ENCODE measurements at places on chromosomes 5 and 9.

DNA sequence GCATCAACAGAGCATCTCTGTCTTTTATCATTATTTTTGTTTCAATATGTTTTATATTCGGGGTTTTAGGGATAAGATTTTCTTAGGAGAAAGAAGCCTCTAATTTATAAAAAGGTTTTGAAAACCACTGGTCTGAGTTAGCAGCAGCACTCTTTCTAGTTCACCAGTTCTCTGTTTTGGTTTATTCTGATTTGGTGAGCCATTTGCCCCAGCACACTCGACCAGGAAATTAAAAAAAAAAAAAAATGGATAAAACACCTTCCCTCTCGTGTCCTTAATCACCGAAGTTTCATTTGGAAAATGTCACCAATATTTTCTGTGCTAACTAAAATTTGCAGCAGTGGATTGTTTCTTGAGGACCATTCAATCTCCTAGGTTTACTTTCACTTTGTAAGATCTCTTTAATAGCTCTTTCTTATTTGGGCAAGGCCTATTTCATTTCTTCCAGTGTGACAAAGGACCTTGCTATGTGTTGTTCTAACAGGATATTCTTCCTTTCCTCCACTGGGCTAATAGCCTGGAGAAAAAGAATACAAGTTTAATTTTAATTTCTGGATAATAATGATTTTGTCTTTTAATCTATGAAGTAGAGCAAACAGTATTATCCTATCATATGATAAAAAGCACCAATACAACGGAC, 57.8 kb upstream of the ANXA1 start:
- DNase-seq = no peak

DNA sequence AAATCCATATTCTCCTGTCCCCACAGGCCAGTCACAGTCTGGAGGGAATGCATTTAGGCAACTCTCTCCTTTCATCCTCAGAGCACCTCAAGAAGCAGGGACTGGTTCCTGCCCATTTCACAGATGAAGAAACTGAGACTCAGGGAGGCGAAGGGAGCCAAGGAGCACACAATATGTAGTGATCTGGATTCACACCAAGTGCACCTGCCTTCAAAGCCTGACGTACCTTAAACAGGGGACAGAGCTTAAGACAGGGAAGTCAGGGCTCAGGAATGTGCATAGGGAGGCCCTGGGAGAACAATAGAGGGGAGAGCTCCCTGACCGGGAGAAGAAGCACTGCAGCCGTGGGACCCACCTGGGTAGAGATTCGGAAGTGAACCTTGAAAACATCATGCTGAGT, 83.0 kb downstream of the GABBR2 start:
- no peak for DNase-seq

- DNase-seq = no peak
Observed at GRCh38 chr9:134895097-134895496, 14.5 kb downstream of the FCN2 start.

- DNase-seq = no peak
Observed at GRCh38 chr9:32503008-32503407, 23.0 kb downstream of the RIGI start.

DNA sequence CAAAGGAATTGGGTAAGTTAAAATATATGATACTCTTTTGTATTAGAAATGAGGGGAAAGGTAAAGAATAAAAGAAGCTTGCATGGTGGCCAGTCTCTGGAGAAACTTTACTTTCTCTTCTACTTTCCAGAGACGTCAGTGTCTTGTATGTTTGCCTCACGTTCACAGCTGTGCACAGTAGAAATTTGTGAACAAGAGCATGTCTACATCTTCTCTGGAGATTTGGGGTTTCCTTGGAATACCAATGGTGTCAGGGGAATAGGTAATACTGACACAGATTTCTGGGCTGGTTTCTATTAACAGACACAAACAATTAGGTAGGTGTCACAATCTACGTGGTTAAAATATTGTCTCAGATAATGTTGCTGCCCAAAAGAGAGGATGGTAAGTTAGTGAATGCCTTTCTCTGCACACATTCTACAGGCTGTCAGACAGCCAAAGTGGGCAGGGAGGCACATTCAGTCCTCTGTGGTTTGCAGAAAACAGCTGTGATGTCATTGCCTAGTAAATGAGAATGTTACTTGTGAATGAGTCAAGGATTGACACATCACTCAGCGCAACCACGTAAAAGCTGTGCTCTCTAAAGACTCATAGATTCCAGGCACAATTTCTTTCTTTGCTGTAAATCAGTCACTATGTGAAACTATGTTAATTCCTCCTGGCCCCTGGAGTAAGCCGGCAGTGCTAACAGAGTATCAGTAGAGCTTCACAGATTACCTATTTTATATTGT, 397.1 kb downstream of the MAN2A1 start:
- DNase-seq = no peak

DNA sequence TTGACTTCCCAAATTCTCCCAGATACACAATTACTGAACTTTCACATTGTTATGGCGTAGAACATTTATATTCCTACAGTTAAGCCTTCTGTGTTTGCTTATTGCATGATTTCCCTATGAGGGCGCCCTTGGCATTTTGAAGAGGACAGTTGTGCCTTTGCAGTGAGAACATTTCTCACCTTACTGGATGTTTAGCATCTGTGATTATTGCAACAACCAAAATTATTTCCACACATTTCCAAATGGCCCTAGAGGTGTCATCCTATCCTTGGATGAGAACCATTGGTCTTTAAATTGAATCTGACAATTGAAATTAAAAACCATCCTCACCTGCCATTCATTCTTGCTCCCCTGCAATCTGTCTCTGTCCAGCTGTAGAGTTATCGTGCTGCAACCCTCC, 104.0 kb downstream of the MAMDC2 start:
- no peak for DNase-seq

DNA sequence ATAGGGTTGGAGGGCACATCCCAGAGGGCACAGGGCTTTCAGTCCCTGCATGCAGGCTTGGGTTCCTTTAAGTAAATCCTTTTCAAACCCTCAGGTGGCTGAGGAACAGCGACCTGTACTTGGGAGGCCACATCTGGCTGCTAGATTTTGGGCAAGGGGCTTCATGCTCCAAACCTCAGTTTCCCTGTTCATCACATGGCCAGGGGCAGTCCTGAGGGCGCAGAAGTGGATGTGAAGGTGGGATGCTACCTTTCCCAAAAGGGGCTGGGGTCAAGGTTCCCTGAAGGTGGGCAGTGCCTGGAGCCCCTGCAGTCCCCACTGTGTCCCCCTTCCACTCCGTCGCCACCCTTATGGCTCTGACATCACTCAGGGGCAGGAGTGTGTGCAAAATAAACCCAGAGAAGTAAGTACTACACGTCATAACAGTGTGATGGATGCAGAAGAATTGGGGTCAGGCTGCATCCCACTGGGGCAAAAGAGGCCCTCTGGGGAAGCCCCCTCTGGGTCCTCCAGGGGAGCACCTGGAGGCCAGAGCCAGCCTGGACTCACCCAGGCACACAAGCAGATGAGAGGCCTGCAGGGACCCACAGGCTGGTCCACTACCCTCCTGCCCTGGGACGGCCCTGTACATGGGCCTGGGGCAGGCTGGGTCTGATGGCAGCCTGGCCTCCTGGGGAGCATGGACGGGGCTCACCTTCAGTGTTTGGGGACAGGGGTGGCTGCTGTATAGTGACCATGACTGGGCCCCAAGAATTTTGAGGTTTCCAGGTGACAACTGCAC, 1.9 kb upstream of the CARD19 start:
- DNase-seq = no peak

- DNase-seq = no peak
Observed at GRCh38 chr5:123992641-123993040, 480.7 kb downstream of the CSNK1G3 start.

DNA sequence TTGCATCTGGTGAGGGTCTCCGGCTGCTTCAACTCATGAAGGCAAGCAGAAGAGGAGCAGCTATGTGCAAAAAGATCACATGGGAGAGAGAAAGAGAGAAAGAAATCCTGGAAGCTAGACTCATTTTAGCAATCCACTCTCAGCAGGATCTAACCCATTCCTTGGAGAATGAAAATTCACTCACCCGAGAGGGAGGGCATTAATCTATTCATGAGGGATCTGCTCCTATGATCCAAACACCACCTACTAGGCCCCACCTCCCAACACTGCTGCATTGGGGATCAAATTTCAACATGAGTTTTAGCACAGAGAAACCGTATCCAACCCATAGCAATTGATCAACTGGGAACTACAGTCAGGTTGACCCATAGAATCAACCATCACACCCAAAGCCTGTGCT, 98.1 kb upstream of the SV2C start:
- DNase-seq = no peak

DNA sequence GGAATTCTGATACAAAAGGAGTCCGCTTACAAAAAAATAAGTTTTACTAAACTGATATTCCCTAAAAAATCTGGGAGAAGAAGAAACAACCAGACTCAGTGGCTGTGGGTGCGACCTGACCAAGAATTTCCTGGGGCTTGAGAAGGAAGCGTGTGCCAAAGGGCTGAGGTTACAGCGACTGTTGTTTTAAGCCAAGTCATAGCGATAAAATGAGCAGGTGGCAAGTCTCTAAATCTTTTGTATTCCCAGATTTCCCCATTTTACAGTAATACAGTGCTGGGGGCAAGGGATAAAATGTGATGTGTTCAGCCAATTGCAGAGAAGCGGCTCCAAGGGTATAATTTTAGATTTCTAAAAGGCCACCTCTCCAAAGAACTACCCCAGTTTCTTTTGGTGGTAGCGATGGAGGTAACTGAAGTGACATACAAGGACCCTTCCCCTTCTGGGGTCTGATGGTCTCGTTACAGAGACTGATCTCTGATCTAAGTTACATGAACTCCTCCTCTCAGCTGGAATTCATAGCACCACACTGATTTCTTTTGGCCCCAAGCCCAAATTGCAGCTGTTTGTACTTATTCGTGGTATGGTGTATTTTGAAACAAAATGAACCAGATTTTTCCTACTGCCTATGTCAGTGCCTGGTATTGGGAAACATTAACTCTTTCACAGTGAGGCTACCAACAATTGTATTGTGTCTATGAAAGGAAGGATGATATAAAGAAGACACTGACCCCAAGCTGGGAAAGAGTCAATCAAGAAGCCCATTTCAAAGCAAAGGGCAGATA, 41.6 kb downstream of the LPAR1 start:
- DNase-seq = no peak

DNA sequence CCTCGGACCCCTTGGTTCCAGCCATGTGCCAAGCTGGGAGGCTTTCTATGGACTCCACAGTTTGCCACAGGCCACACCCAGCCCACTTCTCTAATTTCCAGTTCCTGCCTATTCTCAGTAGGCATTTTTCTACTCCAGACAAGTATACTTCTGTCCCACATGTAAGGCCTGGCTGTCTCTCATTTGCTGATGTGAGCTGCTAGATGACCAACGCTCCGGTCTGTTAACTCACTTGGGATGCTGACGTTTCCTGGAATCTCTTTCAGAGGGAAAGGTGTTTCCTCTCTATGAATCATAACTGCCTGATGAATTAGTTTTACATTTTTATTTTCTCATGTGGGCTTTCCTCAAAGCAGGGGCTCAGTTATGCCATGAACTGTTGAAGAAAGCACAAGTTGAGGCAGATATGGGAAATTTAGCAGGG, 36.3 kb downstream of the ERGIC1 start:
- DNase-seq = no peak

GRCh38 chr5:118447350-118447749, 541.0 kb downstream of the DTWD2 start:
- DNase-seq = no peak

DNA sequence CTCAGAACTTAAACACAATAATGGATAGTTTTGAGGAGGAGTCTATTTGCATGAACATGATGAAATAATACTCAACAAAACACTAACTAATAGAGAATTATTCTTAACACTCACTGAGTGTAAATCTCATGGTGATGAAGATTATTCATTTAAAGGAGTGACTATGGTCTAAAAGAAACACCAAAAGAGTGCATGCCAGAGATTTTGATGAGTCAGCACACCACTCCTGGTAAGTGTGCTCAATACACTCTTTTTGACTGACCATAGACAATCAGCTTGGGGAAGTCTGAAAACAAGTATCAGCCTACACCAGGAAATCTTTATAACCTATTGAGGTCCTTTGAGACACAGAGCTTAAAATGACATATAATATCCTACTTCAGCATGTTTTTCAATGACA, 6.8 kb upstream of the FST start:
- DNase-seq = no peak

- no peak for DNase-seq
Observed at GRCh38 chr5:15513431-15513830, 13.5 kb downstream of the FBXL7 start.

- no peak for DNase-seq
Observed at GRCh38 chr5:161548487-161549094, 2.1 kb upstream of the GABRB2 start.

DNA sequence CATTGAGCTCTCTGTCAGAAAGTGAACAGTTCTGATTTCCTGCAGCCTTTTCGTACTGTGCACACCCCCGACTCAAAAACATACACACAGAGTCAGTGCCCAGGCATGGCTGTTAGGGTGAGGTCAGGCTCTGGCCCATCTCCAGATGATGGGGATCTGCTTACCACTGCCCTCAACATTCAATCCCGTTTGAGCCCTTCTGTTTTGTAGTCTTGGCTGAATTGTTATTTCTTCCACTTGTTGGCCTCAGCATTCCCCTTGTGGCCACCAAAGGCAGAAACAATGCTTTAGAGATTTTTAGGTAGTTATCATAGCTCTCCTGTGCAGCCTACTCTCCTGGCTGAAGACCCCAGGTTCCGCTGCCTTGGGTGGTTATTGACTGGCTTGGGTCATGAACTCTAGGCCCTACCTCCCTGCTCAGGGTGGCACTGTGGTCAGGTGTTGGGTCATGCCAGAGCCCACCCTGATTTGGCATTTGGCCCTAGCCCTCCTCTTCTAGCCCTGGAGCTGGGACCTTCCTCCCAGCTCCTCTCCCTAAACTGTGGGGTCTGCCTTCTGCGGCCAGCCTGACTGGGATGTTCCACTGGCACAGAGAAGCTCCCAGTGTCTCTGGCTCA, 7.8 kb upstream of the MYOZ3 start:
- DNase-seq = no peak

- DNase-seq = no peak
Observed at GRCh38 chr9:109264877-109265587, 55.8 kb downstream of the EPB41L4B start.

GRCh38 chr5:27472000-27472763, 433.8 kb upstream of the CDH9 start:
- peak; percentile 1 for DNase-seq

DNA sequence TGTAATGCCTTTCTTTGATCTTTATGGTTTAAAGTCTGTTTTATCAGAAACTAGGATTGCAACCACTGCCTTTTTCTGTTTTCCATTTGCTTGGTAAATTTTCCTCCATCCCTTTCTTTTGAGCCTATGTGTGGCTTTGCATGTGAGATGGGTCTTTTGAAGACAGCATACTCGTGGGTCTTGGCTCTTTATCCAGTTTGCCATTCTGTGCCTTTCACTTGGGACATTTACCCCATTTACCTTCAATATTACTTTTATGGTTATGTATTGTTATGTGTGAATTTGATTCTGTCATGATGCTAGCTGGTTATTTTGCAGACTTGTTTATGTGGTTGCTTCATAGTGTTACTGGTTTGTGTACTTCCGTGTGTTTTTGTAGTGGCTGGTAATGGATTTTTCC, 59.2 kb downstream of the YTHDC2 start:
- no peak for DNase-seq
